Stimulated activated CD8-positive, alpha-beta memory T cell treated with anti-CD3 and anti-CD28 coated beads, Interleukin-15, amount 100 ng/mL, for 1 hour (primary cell): ENCODE measurements at places on chromosomes 13 and 19.

DNA sequence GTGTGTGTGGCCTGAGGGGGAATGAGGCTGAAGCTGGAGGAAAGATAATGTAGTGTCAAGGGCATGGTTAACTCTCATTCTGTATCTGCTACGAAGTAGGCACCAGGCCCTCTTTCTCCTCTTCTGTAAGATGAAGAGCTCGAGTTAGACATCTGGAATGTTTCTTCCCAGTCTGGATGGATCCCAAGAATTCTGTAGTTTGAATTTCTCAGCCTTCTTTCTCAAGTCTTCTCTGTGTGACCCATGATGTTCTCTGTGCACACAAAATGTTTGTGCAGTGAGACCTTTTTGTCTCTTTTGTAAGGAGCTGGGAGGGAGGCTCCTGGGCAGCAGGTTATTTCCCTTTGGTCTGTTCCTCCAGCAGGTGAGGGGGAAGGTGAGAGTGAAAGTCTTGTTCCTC, 13.7 kb downstream of the FGF9 start:
- DNase-seq = no peak

DNA sequence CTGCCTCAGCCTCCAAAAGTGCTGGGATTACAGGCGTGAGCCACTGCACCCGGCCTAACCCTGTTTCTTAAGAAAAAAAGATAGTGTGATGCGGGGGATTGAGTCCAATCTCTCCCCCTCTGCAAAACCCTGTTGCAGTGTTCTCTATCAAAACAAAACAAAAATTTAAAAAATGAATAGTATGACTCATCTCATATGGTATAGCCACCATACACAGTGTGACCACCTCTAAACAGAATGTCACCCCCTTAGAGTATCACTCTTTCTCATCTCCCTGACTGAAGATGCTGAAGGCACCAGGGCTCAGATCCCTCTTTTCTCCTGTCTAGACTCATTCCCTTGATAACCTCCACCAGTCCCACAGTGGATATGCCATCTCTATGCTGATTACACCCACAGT, 6.8 kb upstream of the ERF start:
- no peak for DNase-seq

GRCh38 chr13:73372666-73373627, 314.1 kb downstream of the KLF5 start:
- DNase-seq = no peak

GRCh38 chr13:24651718-24652345, 28.4 kb upstream of the ATP12A start:
- no peak for DNase-seq

DNA sequence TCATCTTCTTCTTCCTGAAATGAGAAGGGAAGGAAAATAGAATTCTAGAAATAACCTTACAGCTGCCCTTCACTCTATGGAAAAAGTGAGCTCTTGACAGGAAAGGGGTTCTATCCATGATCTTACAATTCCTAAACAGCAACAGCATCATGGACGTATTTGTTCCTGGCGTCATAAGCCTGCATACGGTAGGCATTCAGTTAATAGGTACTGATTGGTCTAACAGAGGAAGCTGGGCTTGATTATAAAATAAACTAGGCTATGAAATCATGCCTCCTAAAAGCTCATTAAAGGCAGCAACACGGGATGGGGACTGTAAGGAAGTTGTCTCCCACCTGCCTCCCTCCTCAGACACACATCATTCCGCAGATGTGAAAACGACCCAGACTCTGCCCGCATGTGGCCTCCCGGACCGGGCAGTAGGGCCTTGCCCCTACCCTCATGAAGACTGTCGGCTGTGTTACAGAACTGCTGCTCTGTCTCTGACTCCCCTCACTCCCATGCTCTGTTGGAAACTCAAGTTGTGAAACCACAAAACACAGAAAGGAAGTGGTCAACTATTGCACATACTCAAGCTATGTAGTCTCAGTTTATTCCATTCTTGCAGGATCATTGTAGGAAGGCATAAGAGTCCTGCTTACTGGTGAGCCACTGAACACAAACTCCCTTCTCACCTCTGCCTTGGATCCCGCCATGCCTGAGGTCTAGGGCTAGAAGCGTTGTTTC, 129.8 kb downstream of the DLEU7 start:
- no peak for DNase-seq

GRCh38 chr13:113793718-113794085, 34.7 kb downstream of the TMEM255B start:
- DNase-seq = no peak

GRCh38 chr19:912181-913079, 589 bp downstream of the R3HDM4 start:
- no peak for DNase-seq

DNA sequence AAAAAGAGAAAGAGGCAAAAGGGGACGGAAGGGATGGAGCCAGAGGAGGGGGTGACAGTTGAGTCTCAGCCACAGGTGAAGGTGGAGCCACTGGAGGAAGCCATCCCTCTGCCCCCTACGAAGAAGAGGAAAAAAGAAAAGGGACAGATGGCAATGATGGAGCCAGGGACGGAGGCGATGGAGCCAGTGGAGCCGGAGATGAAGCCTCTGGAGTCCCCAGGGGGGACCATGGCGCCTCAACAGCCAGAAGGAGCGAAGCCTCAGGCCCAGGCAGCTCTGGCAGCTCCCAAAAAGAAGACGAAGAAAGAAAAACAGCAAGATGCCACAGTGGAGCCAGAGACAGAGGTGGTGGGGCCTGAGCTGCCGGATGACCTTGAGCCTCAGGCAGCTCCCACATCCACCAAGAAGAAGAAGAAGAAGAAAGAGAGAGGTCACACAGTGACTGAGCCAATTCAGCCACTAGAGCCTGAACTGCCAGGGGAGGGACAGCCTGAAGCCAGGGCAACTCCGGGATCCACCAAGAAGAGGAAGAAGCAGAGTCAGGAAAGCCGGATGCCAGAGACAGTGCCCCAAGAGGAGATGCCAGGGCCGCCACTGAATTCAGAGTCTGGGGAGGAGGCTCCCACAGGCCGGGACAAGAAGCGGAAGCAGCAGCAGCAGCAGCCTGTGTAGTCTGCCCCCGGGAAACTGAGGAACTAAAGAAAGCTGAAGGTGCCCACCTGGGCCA, 2.5 kb downstream of the POLR1G start:
- DNase-seq = no peak

GRCh38 chr13:80363890-80364503, 23.1 kb upstream of the SPRY2 start:
- no peak for DNase-seq

- DNase-seq = no peak
These were observed 12.0 kb downstream of the POLR2E start for GRCh38 chr19:1082928-1083816.

DNA sequence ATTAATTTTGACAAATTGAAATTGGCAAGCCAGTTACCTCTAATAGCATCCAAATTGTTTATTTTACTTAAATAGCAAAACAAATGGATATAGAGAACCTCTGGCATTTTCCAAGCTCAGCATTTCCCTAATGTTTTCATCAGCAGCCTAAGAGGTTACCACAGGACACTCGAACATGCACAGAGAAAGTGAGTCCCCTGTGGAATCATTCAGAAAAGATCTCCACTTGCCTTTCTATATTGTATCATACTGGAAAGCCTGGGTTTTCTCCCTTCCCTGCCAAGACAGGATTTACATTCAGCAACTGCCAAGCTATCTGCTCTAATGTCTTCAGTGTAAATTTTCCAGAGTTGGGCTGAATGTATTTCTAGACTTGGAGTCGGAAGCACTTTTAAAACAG, 188.9 kb downstream of the KCTD12 start:
- DNase-seq = no peak

DNA sequence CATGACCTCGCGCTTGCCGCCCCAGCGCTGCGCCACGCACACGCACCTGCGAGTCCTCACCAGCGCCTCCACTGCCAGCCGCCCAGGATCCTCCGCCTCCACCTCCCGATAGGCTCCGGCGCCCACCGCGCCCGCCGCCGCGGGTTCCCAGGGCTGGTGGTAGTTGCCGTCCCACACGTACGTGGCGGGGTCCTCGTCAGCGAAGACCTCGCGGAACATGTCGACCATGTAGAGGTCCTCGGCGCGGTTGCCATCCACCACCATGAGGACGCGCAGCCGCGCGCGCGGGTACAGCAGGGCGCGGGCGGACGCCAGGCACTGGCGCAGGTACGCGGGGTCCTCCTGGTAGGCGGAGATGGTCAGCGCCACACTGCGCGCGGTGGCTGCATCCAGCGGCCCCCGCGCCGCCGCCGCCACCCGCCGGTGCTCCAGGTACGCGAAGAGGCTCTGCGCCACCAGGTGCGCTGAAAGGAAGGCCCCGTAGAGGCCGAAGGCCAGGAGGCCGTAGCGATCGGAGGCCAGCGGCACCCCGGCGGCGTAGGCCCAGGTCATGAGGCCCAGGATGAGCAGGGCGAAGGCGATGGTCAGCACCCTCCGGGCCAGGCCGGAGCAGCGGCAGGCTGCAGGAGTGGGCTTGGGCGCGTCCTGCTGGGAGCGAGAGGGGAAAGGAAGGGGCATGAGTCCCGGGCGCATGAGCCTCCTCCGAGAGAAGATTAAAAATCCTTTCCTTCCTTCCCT, 4.4 kb downstream of the HAS1 start:
- DNase-seq = no peak

DNA sequence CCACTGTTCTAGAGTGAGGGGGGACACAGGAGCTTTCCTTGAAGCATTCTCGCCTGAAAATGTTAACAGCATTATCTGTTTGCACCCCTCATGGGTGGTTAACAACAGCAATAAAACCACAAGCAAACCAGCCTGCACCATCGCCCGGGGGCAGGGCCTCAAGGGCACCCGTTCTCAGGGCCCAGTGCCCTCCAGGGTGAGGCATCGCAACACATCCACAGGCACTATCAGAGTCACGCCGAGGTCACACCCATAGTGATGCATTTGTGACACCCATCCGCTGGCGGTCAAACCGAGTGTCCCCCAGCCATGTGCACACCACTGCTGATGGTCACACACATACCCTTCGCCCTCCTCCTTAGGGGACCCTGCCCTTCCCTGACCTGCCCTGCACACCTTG, 4.6 kb downstream of the FUT5 start:
- no peak for DNase-seq

GRCh38 chr13:31824705-31825517, 85.6 kb downstream of the RXFP2 start:
- DNase-seq = no peak

DNA sequence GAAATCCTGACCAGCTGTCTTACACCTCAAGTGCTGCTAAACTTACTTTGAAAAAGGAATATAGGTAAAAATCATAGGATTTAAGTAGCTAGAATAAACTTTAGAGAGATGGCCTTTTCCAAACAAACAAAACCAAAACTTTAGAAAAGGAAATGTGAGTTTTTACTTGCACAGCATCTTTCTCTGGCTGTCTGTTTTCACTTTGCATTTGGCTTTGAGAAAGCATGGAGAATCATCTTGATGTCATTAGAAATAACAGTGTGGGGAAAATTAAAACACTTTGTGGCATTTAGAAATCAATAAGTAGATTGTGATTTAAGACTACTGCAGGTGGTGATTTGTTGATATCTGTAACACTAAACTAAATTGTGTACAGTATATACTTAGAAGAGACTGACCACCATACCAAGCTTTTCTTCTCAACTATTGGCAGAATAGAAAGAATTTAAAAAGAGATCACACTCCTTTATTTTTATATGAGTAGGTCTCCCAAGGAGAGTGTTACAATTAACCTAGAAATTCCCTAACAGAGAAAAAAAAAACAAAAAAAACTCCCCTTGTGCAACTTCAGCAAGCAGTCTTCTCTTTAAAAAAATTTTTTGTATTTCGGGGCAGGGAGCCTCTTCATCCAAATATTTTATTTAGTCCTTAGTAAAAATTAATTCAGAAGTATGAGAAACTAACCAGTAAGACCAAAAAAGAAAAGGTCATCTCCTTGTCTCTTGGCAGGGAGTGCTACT, 6.1 kb downstream of the WDFY2 start:
- no peak for DNase-seq

- no peak for DNase-seq
These were observed 58.1 kb upstream of the MYCBP2 start for GRCh38 chr13:77384999-77385398.

DNA sequence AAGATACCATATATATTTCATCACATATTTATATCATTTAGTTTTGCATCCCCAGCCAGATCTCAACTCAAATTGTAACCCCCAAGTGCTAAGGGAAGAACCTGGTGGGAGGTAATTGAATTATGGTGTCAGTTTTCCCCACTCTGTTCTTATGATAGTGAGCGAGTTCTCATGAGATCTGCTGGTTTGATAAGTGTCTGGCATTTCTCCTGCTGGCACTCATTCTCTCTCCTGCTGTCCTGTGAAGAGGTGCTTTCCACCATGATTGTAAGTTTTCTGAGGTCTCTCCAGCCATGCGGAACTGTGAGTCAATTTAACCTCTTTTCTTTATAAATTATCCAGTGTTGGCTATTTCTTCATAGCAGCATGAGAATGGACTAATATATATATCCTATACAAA, 462.5 kb upstream of the SLITRK5 start:
- DNase-seq = no peak

- no peak for DNase-seq
These were observed 82.8 kb upstream of the MRI1 start for GRCh38 chr19:13681509-13681908.

DNA sequence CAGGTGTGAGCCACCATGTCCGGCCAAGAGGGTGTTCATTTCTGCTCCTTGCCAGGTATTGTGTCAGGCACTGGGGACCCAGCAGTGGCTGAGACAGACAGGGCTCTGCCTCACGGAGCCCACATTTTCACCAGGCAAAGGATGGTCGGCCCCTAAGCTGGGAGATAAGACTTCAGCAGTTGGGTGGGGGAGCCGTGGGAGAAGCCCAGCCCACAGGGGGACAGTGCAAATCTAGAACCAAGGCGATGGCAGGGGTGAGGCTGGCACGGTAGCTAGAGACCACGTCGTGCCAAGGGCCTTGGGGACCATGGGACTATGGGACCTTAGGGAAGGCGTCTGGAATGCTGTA, 8.3 kb downstream of the LSR start:
- no peak for DNase-seq

GRCh38 chr13:101346161-101346560, 70.1 kb downstream of the NALCN start:
- no peak for DNase-seq

GRCh38 chr19:48398375-48399235, 5.1 kb downstream of the GRIN2D start:
- peak; percentile 66 for DNase-seq
